ENCODE measurements at places on chromosomes 3 and 15. TPM values are rescaled to one million over a fixed set of nuclear protein-coding genes. Genes with fewer than 3 reads are reported as not detected.

DNA sequence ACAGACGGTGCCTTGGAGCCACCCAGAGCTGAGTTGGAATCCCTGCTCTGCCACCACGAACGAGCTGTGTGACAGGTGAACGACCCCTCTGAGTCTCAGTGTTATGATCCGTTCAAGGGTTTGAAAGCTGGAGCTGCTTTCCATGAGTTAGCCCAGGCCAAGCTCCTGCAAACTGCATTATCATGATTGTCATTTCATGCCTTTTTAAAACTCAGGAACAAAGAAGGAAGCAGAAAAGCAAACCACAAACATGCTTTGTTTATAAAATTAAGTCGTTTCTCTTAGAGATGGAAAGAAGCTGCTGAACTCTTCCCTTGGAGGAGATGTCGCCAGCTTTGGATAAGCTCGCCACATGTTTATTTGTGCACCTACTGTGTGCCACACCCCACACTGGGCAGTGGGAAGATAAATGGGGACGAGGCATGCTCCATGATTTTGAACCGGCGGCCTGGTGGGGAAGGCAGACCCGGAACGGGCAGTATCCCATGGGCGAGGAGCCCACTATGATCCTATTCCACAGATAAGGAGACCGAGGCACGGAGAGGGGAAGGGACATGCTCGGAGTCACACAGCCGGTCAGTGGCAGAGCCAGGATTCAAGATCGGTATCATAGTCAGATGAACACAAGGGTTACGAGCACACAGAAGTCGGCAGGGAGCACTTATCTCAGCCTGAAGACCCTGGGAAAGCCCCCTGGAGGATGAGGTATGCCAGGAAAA lies 15.9 kb downstream of the HRH1 start:
- no peaks in the 10 kb centered on the region for H3K4me1 ChIP-seq
- no peak overlapping the region for H3K4me3 ChIP-seq
- H3K27ac ChIP-seq, result no peak overlapping the region
- no peaks in the 10 kb centered on the region for H3K36me3 ChIP-seq
- DNase-seq, result no peak

DNA sequence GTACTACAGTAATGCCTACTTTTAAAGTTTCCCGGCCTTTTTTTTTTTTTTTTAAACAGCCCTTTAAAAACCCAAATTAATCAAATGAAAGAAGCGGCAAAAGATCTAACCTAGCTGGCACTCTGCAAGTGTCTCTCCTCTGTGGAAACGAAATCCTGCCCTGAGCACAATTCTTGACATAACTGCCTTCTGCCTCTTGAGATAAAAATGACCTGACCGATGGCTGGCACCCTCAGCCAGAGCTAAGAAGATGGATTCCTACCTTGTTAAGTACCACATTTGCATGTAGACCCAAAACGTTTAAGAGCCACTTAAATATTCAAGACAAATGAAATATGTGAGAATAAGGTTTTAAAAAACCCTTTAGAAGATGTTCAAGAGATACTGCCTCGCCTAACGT lies 16.6 kb upstream of the SLC12A8 start:
- H3K4me3 ChIP-seq, result no peak overlapping the region
- H3K36me3 ChIP-seq, result no peaks in the 10 kb centered on the region
- no peaks in the 10 kb centered on the region for H3K27me3 ChIP-seq
- no peak overlapping the region for H3K27ac ChIP-seq
- no peaks in the 10 kb centered on the region for H3K4me1 ChIP-seq
- DNase-seq, result no peak

DNA sequence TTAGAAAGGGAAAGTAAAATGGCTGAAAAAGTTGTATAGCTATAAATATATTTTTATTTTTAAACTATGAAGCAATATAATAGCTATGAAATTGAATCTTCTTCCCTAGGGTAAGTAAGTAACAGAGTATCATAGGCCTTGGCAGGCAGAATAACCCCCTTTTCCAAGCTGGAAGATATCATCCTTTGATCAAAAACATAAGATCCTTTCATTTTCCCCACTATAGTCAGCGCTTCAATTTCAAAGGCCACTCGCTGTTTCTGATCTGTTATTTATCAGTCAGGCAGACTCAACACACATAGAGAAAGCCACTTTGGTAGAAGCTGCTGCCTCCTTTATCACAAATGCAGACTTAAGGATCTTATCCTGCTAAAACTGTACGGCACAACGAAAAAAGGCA lies 74.0 kb upstream of the UBE2E2 start:
- H3K36me3 ChIP-seq, result no peaks in the 10 kb centered on the region
- no peak for DNase-seq
- H3K4me1 ChIP-seq, result no peaks in the 10 kb centered on the region
- H3K4me3 ChIP-seq, result peak overlapping the region; percentile 15
- H3K27ac ChIP-seq, result peak overlapping the region; percentile 73

GRCh38 chr15:101456057-101456739 lies 33.3 kb downstream of the PCSK6 start:
- H3K36me3 ChIP-seq, result no peaks in the 10 kb centered on the region
- no peak overlapping the region for H3K4me3 ChIP-seq
- H3K4me1 ChIP-seq, result no peaks in the 10 kb centered on the region
- H3K27me3 ChIP-seq, result no peaks in the 10 kb centered on the region

LRRC31 gene
- not detected for total RNA-seq

GRCh38 chr3:120071259-120071658 lies 23.0 kb downstream of the GSK3B start:
- H3K4me3 ChIP-seq, result no peak overlapping the region
- DNase-seq, result no peak
- H3K27me3 ChIP-seq, result no peaks in the 10 kb centered on the region
- peaks cover 5% of the 10 kb centered on the region for H3K4me1 ChIP-seq
- H3K36me3 ChIP-seq, result no peaks in the 10 kb centered on the region

DNA sequence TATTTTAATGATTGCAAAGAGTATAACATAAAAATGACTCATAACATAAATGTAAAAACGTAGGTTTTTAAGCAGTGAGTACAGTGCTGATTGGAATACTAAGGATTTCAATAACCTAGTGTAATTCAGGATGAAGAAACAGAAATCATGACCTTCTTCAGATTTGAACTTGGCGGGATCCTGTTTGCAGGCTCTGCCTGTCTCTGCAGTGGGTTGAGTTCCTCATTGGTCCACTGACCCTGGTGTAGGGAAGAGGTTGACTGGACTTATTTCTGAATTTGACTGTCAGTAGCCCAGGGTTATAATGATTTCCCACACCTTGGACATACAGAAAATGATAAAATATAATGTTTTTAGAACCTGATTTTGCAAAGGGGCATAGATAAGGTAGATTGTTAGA lies 171.7 kb downstream of the FNDC3B start:
- H3K27me3 ChIP-seq, result no peaks in the 10 kb centered on the region
- DNase-seq, result no peak
- H3K4me3 ChIP-seq, result no peak overlapping the region
- H3K27ac ChIP-seq, result no peak overlapping the region
- H3K4me1 ChIP-seq, result no peaks in the 10 kb centered on the region

DNA sequence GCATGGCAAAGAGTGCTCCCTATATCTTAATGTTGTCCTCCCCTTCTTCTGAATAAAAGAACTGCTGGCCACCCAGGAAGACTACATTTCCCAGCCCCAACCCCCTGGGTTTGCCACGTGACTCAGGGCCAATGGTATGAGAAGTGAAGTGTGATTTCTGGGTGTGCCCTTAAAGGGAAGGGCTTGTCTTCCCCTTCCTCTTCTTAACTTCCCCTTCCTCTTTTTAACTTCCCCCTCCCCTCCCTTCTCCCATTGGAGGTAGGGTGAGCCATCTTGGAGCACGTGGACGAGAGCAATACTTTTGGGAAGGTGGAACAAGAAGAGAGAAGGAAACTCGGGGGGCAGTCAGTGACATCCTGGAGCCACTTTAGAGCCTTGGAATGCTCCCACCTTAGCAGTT lies 6.8 kb upstream of the KBTBD12 start:
- H3K36me3 ChIP-seq, result no peaks in the 10 kb centered on the region
- no peaks in the 10 kb centered on the region for H3K4me1 ChIP-seq
- H3K27ac ChIP-seq, result no peak overlapping the region
- no peak for DNase-seq

DNA sequence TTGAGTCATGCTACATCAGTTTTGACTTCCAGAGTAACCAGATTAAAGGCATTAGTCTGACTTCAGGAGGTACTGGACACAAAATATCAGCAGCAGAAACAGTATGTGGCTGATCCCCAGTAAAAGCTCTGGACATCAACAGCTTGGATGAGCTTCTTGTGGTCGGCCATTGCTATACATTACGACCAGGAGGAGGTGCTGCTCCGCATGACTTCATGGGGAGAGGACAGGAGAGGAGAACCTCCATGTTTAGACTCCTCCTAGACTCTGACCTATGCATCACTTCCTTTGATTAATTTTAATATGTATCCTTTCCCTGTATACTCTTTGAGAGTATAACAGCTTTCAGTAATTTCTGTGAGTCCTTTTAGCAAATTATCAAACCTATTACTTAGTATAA lies 285.6 kb upstream of the ARHGEF26 start:
- no peak overlapping the region for H3K27ac ChIP-seq
- no peaks in the 10 kb centered on the region for H3K27me3 ChIP-seq
- no peaks in the 10 kb centered on the region for H3K4me1 ChIP-seq

DNA sequence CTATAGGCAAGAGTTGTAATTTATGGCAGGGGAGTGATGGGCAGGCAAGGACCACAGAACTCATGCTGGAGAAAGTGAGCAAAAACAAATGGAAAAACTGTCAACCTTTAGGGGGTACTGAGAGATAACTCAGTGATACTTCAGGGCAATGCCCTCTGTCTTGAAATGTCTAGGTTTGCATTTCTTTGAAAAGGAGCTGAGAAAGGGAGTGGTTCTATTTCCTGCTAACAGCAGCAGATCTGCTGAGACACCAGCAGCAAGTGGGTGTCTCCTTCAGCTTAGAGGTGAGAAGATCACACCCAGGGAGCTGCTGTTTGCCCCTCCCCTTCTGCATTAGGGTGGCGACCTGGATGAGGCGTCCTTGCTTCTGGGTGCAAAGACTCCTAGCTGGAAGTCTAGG lies 42.3 kb upstream of the XIRP1 start:
- H3K36me3 ChIP-seq, result no peaks in the 10 kb centered on the region
- H3K27me3 ChIP-seq, result no peaks in the 10 kb centered on the region
- H3K4me3 ChIP-seq, result no peak overlapping the region

CCR5 gene
- not detected for total RNA-seq
